ENCODE measurements at places on chromosomes 7 and 10. TPM values are rescaled to one million over a fixed set of nuclear protein-coding genes. Genes with fewer than 3 reads are reported as not detected.
A peak's percentile ranks its signal among the peaks of the same experiment; 100 is the strongest.

DNA sequence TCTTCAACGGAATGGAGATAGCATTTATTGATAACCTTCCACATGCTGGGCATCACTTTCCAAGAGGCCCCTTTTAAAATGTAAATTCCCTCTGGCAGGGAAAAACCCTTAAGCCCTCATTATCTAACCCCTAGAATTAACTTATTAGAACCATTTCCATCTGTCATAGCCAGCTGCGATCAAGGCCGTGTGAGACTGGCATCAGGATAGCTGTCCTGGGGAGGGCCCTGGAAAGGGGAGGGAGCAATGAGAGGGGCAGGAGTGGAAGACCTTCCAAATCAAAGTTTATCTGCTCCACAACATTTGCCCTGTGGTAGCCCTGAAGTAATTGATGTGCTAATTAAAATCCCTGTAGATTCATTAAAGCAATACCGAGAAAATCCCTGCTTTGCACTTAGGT, 45.0 kb upstream of the JAZF1 start:
- H3K4me1 ChIP-seq: no peaks in the 10 kb centered on the region
- H3K4me3 ChIP-seq: no peak overlapping the region
- DNase-seq: no peak
- H3K27me3 ChIP-seq: no peaks in the 10 kb centered on the region

DNA sequence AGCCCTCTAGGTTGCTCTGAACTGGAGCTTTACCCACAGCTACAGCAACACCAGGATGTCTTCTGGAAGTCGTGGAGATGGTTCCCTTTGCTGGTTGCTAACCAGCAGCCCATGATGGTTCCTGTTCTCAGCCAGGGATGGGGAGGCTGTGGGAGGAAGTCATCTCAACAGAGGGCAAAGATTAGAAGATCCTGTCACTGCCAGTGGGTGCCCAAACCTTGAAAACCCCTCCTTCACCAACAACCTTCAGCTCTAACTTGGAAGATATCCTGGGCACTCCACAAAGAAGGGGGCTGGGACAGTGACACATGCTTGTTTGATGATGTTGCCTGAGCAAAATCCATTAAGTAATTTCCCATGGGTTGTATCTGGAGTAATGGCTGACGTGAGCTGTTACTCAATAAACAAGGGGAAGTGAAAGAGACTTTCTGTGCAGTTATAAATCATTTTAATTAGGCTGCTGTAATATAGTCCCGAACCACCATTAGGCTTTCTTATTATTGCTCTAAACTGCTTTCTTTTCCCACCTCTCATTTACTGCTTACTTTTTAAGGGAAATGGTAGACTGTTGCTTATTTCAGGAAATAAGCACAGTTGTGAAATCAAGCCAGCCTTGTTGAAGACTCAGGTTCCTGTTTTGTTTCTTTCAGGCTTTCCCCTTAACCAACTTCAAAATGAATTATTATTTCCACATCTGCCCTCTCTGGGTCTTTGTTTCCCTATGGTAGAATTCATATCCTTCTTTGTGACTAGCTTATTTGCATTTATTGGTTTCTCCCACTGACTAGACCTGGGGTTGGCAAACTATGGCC, 124.8 kb downstream of the PPP1R17 start:
- H3K4me1 ChIP-seq: no peaks in the 10 kb centered on the region
- H3K27me3 ChIP-seq: no peaks in the 10 kb centered on the region
- H3K4me3 ChIP-seq: no peak overlapping the region
- H3K27ac ChIP-seq: peak overlapping the region; percentile 3
- no peak for DNase-seq

- H3K27ac ChIP-seq: no peak overlapping the region
- DNase-seq: no peak
- H3K4me1 ChIP-seq: no peaks in the 10 kb centered on the region
- H3K27me3 ChIP-seq: no peaks in the 10 kb centered on the region
- no peaks in the 10 kb centered on the region for H3K36me3 ChIP-seq
Observed at GRCh38 chr10:124301736-124302135, 117.0 kb downstream of the OAT start.

DYNC1I1 gene
- polyA plus RNA-seq: 1.5 TPM

- no peak overlapping the region for H3K4me3 ChIP-seq
- H3K36me3 ChIP-seq: no peaks in the 10 kb centered on the region
- DNase-seq: no peak
- H3K27me3 ChIP-seq: no peaks in the 10 kb centered on the region
Observed at GRCh38 chr7:7701527-7701926, 16.9 kb downstream of the RPA3 start.

- DNase-seq: no peak
- no peak overlapping the region for H3K4me3 ChIP-seq
- no peak overlapping the region for H3K27ac ChIP-seq
- no peaks in the 10 kb centered on the region for H3K27me3 ChIP-seq
Observed at GRCh38 chr10:70698211-70698610, 25.9 kb downstream of the ADAMTS14 start.

DIP2C gene
- 2.4 TPM for polyA plus RNA-seq

GRCh38 chr10:118805146-118805545, 50.4 kb upstream of the CACUL1 start:
- no peak overlapping the region for H3K27ac ChIP-seq
- H3K36me3 ChIP-seq: no peaks in the 10 kb centered on the region
- H3K4me1 ChIP-seq: no peaks in the 10 kb centered on the region
- peak; percentile 23 for DNase-seq

Data from stomach (tissue), 19 donors.